Activated CD4-positive, CD25-positive, alpha-beta regulatory T cell treated with anti-CD3 and anti-CD28 coated beads, Interleukin-2, amount 50 U/mL, for 16 hours (primary cell): ENCODE measurements at places on chromosomes 1 and 21.

DNA sequence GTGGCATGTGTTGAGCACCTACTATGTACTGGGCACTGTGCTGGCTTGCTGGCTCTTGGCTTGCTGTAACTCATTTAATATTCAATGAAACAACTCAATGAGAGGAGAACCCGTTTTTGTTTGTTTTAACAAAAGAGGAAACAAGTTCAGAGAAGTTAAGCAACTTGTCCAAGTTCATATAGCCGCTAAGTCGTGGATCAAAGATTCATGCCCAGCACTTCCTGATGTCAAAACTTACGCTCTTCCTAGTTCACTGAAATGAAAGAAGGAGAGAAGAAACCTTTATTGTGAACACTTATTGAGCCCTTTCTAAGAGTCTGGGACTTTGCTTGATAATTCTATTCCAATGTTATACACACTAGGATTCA, 475.9 kb downstream of the PTPRU start:
- DNase-seq, result no peak

DNA sequence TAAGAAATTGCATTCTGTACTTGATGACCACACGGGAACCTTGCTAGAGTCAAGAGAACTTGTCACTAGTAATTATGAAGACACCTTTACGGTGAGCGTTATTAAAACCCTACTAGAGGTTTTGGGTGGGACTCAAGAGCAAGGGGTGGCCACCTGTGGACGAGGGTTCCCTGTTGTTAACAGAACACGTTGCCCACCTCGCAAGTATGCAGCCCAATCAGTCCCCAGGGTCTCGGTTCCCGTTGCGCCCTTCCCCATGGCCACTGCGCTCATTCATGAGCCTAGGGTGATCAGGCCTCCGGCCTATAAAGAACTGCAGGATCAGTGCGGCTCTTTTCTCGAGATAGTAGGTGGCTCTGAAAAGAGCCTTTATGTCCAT, 30.2 kb upstream of the RNF187 start:
- DNase-seq, result no peak

DNA sequence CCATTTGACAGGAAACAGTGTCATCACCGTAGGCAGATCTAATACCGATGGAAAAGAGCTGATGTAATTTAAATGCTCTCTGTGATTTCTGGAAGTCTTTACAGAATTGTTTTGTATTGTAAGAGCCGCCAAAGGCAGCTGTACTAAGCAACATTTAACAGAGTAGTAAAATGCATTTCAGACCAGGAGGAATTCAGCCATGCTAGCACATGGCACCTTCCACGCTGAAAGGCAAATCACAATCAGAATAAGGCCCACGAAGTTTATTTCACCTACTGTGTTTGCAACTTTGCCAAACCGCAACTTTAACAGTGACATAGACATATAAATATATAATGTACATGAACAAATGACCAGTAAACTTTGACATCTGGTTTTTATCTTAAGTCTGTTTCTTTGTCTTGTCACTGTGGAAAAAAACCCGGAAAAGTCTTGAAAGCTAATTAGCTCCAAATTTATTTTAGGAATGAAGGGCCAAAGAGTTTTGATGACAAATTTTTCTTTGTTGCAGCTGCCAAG, 26.1 kb upstream of the DISC1 start:
- no peak for DNase-seq

- DNase-seq, result no peak
These were observed 60.8 kb upstream of the RALGPS2 start for GRCh38 chr1:178664278-178664677.

DNA sequence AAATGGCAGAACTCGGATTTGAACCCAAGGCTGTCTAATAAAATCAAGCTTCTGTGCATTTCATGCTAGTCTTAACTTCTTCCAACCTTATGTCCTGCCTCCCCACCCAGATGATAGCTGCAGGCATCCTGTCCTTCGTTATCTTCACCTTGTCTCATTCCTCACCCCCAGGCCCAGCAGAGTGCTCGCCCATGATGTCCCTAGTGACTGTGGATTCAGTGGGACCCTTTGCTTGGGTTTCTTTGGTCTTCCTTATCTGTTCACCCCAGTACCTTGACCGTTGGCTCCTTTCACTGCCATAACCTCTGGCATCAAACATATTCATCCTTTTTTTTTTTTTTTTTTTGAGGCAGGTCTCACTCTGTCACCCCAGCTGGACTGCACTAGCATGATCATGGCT, 5.6 kb upstream of the BSDC1 start:
- DNase-seq, result no peak

DNA sequence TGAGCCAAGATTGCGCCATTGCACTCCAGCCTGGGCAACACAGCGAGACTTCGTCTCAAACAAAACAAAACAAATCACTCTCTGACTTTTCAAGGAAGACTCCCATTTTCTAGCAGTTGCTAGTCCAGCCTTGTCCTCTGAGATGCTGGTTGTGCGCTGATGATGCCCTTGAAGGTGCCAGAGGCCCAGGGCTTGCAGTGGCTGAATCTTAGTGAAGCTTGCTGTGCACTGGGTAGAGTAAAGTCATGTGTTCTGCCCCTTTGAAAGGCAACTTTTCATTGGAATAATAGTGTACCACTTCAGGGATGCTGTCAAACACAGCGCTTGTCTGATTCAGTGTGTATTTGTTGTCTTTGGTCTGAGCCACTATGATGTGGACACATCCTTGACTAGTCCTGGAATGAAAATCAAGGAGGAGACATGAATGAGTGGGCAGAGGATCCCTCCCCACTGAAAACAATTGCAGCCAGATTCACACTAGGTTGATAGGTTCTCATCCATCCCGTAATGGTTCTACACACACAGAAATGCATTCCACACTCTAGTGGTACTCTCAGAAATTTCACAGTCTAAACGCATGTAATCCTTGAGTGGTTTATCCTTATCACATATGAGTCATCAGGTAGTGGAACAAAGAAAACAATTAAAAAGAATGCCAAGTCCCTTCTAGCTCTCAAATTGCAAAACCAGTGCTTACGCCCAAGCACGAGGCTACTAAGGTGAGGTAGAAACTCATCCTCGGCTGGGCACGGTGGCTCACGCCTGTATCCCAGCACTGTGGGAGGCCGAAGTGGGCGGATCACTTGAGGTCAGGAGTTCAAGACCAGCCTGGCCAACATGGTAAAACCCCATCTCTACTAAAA, 17.8 kb upstream of the TDRD10 start:
- DNase-seq, result no peak

DNA sequence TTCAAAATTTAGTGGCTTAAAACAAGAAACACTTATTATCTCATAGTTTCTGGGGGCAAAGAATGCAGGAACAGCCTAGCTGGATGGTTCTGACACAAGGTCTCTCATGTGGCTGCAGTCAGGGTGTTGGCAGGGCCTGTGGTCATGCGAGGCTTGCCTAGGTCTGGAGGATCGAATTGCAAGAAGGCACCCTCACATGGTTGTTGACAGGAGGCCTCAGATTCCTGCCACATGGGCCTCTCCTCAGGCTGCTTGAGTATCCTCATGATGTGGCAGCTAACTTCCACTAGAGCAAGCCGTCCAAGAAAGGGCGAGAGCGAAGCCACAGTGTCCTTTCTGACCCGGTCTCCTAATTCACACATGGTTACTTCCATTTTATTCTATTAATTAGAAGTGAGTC, 6.2 kb upstream of the NRIP1 start:
- no peak for DNase-seq

GRCh38 chr1:196449460-196449859, 158.8 kb downstream of the KCNT2 start:
- DNase-seq, result no peak

- no peak for DNase-seq
These were observed 723.0 kb downstream of the PTPRU start for GRCh38 chr1:29959356-29959755.

GRCh38 chr1:59707178-59707791, 107.5 kb upstream of the HOOK1 start:
- no peak for DNase-seq

DNA sequence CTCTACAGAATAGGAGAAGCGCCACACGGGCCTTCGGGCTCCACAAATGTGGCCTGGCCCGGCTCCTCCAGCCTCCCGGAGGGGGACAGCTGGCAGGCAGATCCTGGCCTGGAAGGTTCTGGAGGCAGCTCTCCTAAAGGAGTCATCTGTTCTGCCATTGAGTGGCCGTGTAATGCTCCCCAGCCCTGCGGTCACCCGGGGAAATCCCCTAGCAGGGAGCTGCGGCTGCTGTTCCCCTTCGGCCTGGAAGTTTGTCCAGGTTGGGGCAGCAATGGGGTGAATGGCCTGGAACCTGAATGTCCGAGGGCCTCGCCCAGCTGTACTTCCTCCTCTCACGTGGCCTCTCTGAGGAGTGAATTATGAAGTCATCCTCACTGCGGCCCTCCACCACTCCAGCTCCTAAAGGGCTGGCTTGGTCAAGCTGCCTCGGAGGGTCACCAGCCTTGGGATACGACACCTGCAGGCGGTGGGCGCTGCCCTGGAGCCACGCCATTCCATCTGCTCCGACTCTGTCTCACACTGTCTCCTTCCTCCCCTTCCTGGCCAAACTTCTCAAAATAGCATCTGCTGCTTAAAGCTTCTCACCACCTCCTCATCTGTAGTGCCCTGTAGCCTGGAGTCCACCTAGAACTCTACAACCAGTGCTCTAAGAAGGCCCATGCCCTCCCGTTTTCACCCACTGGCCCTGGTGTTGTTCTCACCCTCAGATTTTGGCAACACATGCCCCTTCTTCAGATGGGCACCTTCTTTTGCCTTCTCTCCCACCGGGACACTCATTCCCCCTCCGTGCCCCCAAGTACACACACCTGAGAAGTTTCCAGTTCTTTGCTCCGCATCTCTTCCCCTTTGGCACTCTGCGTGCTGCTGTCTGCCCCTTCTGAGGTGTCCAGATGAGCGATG, 54.4 kb upstream of the TMPRSS2 start:
- no peak for DNase-seq

DNA sequence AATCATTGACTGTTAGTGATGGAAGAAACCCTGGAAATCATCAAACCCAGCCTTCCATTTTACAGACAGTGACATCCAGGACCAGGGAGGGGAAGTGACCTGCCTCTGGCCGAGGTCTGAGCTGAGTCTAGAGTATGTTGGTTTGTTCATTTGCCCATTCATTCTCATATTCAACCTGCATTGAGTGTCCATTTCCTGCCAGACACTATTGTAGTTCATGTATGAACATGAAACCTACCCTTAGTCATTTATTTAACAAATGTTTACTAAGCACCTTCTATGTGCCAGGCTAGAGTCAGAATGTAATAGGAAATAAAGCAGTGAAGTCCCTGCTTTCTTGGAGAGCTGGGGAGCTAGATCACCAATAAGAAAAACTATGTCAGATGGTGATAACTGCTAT, 51.3 kb downstream of the KCND3 start:
- DNase-seq, result no peak

DNA sequence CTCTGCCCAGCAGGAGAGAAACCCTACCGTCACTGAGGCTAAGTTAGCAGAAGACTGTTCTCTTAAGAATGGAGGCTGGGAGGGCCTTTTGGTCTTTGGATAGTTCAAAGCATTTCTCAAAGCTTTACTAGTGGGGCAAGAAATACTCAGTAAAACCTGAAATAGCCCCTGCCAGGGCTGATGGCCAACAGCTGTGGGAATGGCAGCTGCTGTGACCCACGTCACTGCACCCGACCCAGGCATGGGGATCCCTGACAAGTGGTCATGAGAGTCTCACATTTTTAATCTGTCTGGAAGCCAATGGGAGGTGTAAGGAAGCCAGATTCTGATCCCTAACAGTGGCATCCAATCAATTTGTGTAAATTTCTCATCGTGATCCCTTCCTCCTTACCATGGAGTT, 44.5 kb upstream of the ENAH start:
- DNase-seq, result no peak

GRCh38 chr1:98388441-98388840, 273.1 kb upstream of the SNX7 start:
- DNase-seq, result no peak

GRCh38 chr21:31476263-31477022, 132.4 kb upstream of the TIAM1 start:
- no peak for DNase-seq
